CD4-positive, alpha-beta T cell treated with Interleukin-4 for 1 hour (primary cell): ENCODE measurements at places on chromosomes 4 and X.

- peak; percentile 54 for DNase-seq
Measured at GRCh38 chr4:184472614-184473498, 1.5 kb downstream of the IRF2 start.

DNA sequence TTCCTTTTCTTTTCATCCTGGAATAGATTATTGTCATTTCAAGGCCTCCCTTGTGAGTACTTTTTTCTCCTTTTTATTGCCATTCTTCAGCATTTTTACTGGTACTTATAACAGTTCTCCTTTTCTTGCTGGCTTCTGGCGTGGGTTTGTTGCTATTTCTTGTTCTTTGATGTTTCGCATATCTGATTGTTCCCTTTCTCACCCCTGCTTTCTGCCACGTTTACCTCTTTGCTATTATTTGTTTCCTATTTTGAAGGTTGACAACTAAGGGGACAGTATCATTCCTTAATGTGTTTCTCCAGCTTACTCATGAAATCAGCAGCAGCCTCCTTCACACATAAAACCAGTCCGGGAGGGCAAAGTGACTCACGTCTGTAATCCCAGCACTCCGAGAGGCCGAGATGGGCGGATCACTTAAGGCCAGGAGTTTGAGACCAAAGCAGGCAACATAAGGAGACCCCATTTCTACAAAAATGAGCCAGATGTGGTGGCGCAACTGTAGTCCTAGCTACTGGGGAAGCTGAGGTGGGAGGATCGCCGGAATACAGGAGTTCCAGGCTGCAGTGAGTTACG, 72.6 kb downstream of the DMD start:
- no peak for DNase-seq

GRCh38 chr4:6986072-6986780, 56.9 kb upstream of the TADA2B start:
- DNase-seq = no peak

DNA sequence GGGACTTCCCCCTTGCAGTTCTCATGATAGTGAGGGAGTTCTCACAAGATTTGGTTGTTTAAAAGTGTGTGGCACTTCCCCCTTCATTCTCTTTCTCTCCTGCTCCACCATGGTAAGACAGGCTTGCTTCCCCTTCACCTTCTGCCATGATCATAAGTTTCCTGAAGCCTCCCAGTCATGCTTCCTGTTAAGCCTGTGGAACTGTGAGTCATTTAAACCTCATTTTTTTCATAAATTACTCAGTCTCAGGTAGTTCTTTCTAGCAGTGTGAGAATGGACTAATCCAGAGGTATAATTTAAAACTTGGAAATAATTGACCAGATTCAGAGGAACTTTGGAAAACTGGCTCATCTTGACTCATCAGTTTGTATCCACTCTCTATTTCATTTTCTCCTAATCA, 129.0 kb downstream of the TMEM47 start:
- DNase-seq = no peak

GRCh38 chr4:2068198-2068470, 9.0 kb downstream of the NAT8L start:
- DNase-seq = no peak

GRCh38 chr4:55255179-55255578, 90.9 kb upstream of the SRD5A3 start:
- no peak for DNase-seq

DNA sequence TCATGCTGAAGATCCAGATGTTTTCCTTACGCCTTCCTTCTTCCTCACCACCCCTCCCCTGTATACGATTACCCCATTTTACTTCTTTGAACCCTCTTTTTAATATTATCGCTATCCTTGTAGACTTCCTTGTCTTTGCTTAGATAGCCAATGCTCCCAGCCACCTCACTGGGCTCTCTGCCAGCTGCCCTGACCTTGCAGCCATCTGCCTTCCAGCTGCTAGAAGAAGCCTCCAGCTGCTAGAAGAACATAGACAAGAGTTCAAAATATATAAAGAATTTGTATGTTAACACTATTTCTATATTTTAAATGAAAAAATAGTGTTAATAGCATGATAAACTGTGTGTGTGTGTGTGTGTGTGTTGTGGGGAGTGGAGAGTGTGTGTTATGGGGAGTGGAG, 374.7 kb downstream of the ANKRD50 start:
- DNase-seq = no peak
